ENCODE measurements at places on chromosomes 3 and 15.

DNA sequence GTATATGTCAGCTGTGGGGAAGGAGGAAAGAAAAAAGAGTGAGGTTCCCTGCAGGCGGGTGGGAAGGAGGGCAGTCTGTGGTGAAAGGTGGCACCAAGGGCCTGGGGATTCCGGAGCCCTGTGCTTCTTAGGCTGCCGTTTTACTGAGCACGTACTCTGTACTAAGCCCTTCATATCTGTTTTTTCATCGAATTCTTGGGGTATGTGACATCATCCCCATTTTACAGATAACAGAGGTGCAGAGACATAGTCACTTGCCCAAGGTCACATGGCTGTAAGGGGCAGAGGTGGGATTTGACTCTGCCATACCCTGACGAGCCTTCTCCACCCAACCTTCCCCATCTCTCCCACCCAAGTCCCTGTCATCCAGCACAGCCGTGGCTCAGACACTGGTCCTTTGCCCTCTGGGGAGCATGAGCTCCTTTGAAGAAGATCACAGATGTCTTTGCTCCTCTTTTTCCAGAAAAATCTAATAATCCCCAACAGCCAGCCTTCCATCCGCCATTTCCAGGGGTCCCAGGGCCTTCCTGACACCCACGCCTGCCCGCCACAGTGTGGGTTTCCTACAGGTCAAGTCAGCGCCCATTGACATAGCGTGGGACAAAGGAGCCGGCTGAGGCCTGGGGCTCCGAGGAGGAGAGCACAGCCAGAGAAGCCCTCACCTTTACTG, 24.2 kb downstream of the CYP11A1 start:
- no peak for DNase-seq

- DNase-seq, result no peak
These were observed 78.3 kb downstream of the EEFSEC start for GRCh38 chr3:128231606-128232005.

GRCh38 chr3:138371070-138371965, 22.9 kb downstream of the MRAS start:
- DNase-seq, result no peak

DNA sequence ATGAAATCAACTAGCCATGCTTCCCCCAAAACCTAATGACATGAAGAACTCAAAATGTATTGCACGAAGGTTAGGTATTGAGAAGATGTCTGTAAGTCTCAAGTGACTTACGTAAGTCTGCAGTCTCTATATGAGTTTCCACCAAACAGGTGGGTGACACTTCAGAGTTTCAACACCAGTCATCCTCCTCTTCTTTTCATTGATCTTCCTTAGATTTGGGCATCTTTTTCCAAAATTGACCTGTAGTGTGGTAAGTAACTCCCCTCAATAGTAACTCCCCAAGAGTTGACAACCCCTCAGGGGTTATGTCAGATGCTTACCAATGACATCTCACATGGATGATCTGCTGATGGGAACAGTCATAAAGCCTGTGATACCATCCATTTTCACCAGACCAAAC, 46.1 kb downstream of the GPR176 start:
- DNase-seq, result no peak

DNA sequence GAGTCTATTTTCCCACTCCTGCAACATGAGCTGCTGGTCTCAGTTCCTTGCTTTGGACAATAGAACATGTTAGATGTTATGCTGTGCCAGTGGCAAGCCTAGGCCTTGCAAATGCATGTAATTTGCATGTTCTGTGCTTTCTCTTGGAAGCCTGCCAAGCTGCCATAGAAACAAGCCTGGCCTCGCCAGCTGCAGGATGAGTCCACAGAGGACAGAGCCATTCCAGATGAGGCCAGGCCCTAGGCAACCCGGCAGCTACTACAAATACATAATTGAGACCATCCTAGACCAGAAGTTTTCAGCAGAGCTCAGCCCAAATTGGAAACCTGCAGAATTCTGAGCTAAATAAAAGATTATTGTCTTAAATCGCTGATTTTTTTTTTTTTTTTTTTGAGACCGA, 39.6 kb downstream of the TRIM69 start:
- DNase-seq, result peak; percentile 35

DNA sequence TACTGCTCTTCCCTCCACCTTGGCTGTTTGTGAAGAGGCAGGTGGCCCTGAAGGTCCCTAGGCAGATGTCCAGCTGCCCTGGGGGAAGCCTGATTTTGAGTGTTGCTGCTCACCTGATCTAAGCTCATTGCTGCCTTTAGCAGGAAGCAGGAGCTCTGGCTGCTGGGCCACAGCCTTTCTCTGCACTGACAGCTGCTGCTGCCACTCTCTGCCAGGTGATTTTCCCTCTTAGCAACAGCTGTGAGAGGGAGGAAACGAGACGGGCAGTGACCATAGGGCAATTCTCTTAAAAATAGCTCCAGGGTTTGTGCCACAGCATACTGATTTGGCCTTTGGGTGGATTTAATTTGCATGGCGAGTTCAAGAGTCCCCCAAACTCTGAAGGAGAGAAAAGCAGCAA, 415.8 kb upstream of the SEMA6D start:
- DNase-seq, result no peak

DNA sequence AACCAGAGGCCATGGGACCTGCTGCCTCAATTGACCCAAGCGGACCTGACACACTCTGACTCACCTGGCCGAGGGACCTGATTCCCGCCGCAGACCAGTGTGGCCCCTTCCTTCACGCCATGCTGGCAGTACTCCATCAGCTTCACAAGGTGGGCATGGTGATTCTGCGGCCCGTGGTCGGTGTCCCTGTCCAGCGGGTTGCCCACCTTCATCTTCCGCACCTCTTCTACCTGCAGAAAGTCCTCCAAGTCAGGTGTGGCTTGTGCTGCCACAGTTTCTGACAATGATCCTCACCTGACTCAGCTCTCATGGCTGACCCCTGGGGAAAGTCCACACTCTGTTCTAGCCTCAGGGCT, 25.9 kb upstream of the SLC41A3 start:
- no peak for DNase-seq

DNA sequence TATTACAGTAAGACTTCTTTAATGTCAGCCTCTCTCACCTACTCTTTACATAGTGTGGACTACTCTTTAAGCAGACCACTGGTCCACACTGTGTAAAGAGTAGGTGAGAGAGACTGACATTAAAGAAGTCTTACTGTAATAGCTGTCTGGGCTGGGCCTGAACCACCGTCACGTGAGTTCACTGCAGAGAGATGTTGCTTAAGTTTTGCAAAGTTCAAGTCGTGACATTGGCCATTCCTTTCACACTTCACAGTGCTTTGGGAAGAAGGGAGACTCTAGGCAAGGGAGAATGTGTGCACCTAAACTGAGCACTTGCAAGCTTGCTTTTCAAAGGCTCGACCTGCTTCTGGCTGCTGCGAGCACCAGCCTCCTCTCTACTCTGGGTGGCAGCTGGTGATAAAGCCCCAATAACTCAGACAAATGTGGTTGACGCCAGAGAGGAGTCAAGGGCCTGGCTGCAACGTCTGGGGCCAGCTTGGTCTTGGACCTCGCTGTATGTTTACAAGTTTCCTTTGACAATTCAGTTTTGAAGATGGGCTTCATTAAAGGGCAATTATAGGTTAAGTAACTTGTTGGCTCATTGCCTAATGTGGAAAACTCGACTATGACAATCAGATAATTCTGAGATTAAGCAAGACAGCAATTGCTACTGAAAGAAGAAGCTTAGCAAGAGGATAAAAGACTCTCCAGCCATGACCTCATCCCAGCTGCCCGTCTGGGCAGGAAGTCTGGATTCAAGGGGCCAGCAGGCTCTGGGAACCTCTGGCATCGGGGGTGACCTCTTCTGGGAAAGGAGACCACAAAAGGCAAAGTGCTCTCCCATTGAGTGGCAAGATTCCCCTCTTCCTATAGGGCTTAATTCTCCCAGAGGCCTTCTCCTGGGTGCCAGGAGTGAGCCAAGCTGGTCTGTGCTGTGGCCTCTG, 242.1 kb upstream of the TLE3 start:
- no peak for DNase-seq

DNA sequence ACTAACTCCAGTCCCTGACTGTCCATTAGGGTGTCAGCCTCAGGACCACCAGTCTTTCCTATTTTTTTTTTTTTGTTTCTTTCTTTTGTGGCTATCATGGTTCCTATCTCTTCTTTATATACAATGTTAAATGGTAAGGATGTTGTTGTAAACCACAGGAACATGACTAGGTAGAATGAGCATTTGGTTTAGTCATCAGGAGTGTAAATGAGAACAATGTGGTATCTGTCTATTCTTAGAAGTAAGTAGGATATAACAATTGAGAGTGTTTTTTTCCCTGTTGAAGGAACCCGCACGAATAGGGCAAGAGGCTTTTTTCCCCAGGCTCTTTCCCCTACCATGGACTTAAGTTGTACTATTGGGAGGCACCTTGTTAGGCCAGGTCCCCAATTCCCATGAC, 880.3 kb upstream of the GBE1 start:
- DNase-seq, result no peak
